ENCODE measurements at places on chromosomes 1 and 21. TPM values are rescaled to one million over a fixed set of nuclear protein-coding genes. Genes with fewer than 3 reads are reported as not detected.

GRCh38 chr1:8903908-8904650, 25.6 kb upstream of the ENO1 start:
- DNase-seq, result peak; percentile 76

GRCh38 chr1:117735045-117735992, 129.5 kb downstream of the TENT5C start:
- DNase-seq, result peak; percentile 33

- DNase-seq, result no peak
Measured at GRCh38 chr1:156477526-156478249, 22.9 kb downstream of the MEF2D start.

DNA sequence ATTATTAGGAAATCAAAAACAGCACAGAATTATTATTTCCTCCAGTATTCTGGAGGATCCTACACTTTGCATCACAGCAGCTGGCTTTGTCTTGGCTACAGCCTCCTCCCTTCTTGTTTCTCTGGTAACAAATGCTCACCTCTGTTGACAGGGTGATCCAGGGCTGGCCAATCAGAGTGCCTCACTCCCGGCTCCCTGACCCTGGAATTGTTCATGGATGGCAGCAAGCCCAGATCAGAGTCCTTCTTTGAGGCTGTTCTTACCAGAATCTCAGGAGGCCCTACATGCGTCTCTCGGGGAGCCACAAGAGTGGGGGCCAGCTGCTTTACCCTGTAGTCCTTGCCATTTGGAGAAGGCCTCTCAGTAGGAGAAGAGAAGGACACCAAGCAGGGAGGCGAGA, 48.4 kb upstream of the IGSF5 start:
- DNase-seq, result peak; percentile 10

DNA sequence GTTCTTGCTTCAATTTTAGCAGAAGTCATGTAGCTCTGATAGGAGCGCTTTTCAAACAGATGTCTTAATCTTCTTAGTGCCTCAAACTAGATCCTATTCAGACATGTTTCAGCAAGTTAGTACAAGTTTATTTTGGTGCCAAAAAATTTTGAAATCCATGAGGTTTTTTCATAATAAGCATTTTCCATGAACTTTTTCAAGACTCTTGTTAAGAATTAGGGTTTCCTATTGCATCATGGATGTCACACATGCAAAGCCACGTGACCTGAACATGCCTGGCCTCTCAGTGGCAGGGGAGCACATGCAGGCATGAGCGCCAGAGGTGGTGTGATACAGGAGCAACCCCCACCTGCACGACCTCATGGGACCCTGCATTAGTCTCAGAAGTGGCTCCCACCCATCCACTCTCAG, 67.6 kb downstream of the POFUT2 start:
- DNase-seq, result no peak

IGSF21 gene
- polyA plus RNA-seq, result 0.24 TPM

DNA sequence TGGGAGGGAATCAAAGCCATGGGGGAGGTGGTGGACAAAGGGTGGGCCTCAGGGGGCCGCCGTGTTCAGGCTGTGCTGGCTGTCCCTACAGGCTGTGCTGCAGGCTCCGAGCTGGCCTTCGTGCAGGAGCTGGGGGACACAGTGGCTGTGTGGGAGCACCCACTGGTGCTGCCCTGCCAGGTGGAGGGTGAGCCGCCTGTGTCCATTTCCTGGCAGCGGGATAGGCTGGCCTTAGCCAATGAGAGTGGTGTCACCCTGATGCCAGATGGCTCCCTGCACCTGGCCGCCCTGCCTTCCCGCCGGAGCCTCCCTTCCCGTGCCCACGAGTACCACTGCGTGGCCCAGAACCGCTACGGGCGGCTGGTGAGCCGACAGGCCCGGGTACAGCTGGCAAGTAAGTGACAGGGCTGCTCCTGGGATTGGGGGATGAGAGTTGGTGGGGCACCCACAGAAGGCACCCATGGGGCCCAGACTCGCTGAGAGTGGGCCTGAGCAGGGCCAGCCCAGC, 20.2 kb downstream of the SLC27A3 start:
- no peak for DNase-seq

DNA sequence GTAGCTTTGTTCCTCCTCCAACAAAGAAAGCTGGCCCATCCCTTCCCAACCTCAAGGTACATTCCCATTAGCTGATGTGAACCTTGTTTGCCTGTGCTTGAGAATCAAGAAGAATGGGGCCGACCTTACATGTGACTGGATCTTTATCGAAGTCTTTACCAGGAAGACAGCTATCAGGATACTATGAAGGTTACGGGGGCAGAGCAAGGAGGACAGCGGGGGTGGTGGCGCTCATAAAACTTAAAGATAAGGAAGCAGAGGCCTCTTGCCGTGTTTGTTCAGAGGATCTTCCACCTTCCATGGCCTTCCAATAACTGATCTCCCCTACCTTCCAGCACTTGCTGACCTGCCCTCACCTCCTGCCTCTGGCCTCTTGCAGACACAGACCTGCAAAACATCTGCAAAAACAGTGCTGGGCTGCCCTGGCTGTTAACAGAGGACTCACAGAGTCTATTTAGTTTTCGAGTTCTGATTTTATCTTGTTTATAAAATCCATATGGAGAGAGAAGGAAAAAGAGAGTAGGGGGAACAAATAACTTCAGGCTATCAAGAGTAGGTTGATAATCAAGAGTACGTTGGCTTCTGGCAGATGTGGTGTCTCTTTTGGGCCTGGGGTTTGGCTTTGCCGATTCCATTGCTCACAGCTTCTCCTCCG, 198.0 kb downstream of the HUNK start:
- DNase-seq, result no peak

DNA sequence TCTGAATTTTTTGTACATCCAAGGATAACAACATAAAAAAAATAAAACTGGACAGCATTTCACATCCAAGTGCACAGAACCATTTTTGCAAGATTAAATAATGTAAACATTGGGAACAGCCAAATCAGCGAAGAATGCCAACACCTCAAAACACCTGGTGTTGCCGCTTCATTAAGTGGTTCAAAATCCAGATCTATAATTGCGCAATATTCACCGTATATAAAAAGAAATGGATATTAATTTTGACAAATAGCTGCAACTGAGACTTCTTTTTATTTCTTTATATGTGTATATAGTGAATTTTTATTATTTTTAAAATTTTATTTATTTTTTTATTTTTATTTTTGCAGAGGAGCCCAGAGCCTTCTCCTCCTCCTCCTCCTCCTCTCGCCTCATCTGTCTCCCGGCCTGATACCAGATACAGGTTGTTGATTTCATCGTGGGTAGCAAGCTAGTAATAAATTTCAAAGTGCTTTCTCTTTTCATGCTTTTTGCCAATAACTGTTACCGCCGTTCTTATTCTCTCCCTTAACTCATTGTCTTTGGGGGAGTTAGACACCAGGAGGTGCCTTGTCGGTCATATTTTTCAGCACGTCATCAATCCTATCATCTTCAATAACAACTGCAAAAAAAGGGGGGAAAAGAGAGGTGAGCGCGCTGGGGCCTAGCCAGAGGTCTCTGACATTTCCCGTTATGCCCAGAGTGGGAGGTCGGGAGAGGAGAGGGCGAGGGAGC, 2.7 kb downstream of the CAMK2N1 start:
- DNase-seq, result no peak

GJA5 gene
- polyA plus RNA-seq, result 21.8 TPM

CRYBG2 gene
- 0.61 TPM for polyA plus RNA-seq

DNA sequence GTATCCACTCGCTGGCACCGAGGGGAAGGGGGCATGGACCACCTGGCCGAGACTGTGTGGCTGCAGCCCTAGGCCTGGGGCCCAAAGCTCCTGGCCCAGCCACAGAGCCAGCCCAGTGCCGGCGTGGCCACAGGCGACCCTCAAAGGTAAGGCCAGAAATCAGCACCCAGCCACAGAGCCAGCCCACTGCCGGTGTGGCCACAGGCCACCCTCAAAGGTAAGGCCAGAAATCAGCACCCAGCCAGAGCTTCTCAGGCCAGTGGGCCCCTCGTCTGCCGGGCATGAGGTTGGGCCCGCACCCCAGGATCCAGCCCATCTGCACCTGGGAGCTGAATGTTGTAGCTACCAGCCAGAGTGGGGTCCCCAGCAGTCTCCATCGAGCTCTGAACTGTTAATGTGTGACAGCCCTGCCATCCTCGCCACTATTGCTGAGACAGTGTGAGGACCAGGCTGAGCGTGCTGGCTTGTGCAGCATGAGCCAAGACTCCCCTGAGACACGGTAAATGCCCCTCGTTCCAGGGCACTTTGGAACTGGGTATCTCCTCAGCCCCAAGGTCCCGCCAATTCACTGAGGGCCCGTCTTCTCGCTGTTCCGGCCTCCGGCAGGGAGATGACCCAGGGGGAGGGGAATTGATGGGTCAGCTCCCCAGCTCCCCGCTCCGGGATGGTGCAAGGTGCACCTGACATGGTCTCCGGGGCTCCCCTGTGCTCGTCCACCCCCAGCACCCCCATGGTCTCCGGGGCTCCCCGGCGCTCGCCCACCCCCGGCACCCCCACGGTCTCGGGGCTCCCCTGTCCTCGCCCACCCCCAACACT, 4.7 kb upstream of the FTCD start:
- no peak for DNase-seq

- DNase-seq, result no peak
Measured at GRCh38 chr1:156284112-156284511, at the start of gene TMEM79. TSS of gene TMEM79 (plus strand) at chr1:156284325. CDS start at chr1:156285227, 902 bp downstream.

- no peak for DNase-seq
Measured at GRCh38 chr21:34305605-34306604, 57.9 kb upstream of the KCNE2 start.

DNA sequence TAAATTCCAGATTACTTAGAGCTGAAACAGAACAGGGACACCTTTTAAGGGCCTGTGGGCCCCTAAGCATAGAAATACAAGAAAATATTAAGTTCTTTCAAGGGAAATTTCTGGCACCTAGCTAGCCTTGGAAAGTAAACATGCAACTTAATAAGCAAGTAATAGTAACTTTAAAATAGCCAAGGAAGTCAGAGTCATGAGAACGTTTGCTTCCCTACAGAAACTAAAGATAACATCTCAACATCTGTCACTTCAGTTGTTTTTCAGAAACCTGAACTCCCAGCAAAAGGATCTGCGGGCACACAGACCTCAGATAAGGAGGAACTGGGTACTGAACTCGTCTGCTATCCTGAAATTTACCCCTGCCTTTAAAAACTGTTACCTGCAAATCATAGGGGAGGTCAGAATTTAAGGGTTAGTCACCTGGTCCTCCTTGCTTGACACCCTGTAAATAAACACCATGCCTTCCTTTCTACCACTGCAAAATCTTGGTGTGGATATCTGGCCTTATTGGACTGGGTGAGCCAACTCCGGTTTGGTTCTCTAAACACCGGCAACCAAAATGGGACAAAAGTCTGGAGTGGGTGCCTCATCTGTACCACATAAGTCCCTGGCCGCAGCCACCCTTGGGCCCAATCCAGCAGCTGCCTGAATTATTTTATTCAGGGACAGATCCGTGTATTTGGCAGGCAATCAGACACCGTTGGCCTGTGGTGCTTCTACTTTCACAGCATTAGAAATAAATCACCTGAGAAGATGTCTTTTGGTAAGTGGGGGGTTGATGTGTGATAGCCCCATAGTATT, 27.9 kb downstream of the NRDC start:
- DNase-seq, result peak; percentile 4

CYP4B1 gene
- 2.2 TPM for polyA plus RNA-seq

HLX gene
- 7.9 TPM for polyA plus RNA-seq

- peak; percentile 46 for DNase-seq
Measured at GRCh38 chr1:204207136-204207616, 6.6 kb downstream of the GOLT1A start.

SMCP gene
- polyA plus RNA-seq, result not detected

ECE1 gene
- polyA plus RNA-seq, result 42.0 TPM

Measured in renal pelvis (tissue), 12 donors.